ENCODE measurements at places on chromosomes 7 and 10.

- H3K27ac ChIP-seq: no peak overlapping the region
- no peaks in the 10 kb centered on the region for H3K27me3 ChIP-seq
- H3K4me3 ChIP-seq: no peak overlapping the region
Observed at GRCh38 chr10:71084061-71084817, 128.1 kb upstream of the UNC5B start.

- H3K4me1 ChIP-seq: no peaks in the 10 kb centered on the region
- H3K27ac ChIP-seq: no peak overlapping the region
- H3K4me3 ChIP-seq: no peak overlapping the region
- H3K36me3 ChIP-seq: no peaks in the 10 kb centered on the region
- no peak for DNase-seq
Observed at GRCh38 chr10:116216676-116217075, 56.3 kb downstream of the GFRA1 start.

GRCh38 chr7:74272305-74273038 is 16.7 kb upstream of the CLIP2 start:
- H3K4me1 ChIP-seq: no peaks in the 10 kb centered on the region
- H3K27ac ChIP-seq: no peak overlapping the region
- DNase-seq: peak; percentile 79
- H3K4me3 ChIP-seq: no peak overlapping the region
- no peaks in the 10 kb centered on the region for H3K36me3 ChIP-seq

- no peak overlapping the region for H3K27ac ChIP-seq
- no peaks in the 10 kb centered on the region for H3K27me3 ChIP-seq
- no peaks in the 10 kb centered on the region for H3K36me3 ChIP-seq
- DNase-seq: peak; percentile 50
- H3K4me3 ChIP-seq: no peak overlapping the region
Observed at GRCh38 chr7:155804897-155805825, 7.1 kb downstream of the SHH start.

GRCh38 chr10:129049501-129049900 is 417.5 kb upstream of the MGMT start:
- no peak for DNase-seq
- H3K27me3 ChIP-seq: no peaks in the 10 kb centered on the region
- no peak overlapping the region for H3K27ac ChIP-seq

DNA sequence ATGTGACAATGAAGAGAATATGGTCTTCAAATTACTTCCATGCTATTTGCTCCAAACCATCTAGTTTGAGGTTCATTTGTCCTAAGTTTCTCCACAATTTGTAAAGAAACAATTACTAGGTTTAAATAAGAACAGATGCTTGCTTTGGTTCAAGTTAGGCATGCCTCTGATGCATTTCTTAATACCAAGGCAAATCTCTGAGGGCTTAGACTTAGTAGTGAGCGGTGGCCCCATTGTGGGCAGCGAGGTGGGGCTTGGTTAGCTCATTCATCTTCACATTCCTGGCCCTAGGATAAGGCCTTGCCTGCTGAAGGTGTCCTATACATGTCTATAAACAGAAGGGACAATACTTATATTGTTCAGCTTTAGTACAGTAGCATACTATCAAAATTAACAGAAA is 52.4 kb upstream of the RHEB start:
- no peaks in the 10 kb centered on the region for H3K4me1 ChIP-seq
- no peak overlapping the region for H3K27ac ChIP-seq
- H3K27me3 ChIP-seq: no peaks in the 10 kb centered on the region
- H3K4me3 ChIP-seq: no peak overlapping the region
- no peaks in the 10 kb centered on the region for H3K36me3 ChIP-seq

DNA sequence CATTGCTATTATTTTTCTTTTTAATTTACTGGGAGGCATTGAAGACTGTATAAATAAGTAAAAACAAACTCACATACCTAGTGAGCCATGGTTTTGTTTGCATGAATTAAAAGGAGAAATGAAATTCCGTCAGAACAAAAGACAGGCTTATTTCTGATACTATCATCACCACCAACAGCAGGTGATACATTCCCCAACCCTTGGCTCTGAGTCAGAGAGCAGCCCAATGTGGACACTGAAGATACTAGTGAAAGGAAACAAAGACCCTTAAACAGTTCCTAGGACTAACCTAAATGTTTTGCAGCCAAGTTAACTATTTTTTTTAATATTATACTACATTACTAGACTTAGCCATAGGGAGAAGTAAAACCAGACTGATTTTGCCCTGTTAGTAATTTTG is 31.6 kb downstream of the CHRM2 start:
- H3K4me3 ChIP-seq: no peak overlapping the region
- H3K27ac ChIP-seq: no peak overlapping the region
- no peak for DNase-seq
- H3K27me3 ChIP-seq: no peaks in the 10 kb centered on the region
- H3K4me1 ChIP-seq: no peaks in the 10 kb centered on the region

DNA sequence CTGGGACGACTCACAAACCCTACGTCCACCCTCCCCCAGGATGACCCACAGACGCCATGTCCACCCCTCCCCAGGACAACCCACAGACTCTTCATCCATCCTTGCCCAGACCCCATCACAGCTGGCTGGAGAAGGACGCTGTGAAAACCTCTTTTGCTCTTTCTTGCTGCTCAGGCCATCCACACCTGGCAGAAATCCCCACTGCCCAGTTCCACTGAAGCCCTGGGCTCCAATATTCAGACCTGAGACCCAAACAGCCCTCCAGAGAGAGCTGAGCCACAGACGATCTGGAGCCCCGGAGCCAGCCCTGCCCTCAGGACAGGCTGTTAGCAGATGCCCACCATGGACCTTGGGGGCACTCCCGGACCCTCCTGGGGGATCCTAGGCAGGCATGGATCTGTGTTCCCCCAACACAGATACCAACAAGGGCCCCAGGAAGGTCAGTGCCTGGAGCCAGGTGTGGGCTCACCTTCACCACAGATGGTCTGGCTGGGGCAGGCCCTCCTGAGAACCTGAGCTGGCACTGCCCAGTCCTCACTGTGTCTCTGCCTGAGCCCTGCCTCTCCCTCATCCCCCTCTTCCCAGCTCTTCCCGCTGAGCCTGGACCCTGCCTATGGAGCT is 226.2 kb downstream of the PTPRN2 start:
- no peak overlapping the region for H3K27ac ChIP-seq
- no peak overlapping the region for H3K4me3 ChIP-seq
- H3K4me1 ChIP-seq: no peaks in the 10 kb centered on the region
- no peaks in the 10 kb centered on the region for H3K27me3 ChIP-seq

DNA sequence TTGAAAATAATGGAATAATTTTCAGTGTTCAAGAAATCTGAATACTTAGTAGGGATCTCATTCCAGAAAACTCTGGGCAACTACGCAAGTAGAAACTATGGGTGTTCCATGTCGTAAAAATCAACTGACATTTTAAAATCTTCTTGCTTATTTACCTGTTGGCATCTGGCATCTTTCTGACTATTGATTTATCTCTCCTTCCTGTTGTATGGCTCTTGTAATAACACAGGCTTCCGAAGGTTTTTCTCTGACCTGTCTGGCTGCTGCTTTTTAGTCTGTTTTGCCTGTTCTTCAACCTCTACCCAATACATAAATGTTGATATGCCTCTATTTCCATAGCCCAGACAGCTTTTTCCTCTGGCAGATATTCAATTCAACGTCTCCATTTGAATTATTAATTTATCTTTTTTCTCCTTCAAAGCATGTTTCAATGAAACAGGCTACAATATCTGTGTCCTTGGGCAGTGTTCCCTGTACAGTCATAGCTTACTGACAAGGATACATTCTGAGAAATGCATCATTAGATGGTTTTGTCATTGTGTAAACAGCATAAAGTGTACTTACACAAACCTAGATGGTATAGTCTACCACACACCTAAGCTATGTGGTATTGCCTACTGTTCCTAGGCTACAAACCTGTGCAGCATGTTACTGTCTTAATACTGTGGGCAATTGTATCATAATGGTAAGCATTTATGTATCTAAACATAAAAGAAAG is 105.9 kb upstream of the ETV1 start:
- H3K4me1 ChIP-seq: no peaks in the 10 kb centered on the region
- H3K4me3 ChIP-seq: no peak overlapping the region
- H3K27me3 ChIP-seq: no peaks in the 10 kb centered on the region
- no peak for DNase-seq

DNA sequence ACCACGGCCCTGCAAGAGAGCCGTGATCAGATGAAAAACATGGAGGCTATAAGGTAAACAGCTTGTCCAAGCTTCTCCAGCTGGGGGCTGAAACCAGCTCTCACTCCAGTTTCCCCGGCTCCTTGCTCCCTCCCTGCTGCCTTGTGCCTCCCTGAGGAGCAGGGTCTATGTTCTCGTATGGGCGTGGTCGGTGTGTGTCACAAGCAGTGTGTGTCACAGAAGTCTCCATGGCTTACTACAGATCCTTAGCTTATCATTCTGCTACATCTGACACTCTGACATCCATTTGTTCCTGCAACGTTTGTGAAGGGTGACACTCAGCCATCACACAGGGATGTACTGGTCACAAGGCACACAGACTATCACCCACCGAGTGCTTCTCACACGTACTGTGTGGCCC is 54.6 kb downstream of the CSGALNACT2 start:
- H3K36me3 ChIP-seq: no peaks in the 10 kb centered on the region
- H3K4me1 ChIP-seq: no peaks in the 10 kb centered on the region
- peak; percentile 8 for DNase-seq
- H3K27me3 ChIP-seq: no peaks in the 10 kb centered on the region
- H3K27ac ChIP-seq: no peak overlapping the region
- no peak overlapping the region for H3K4me3 ChIP-seq

GRCh38 chr7:134366481-134366880 is 49.8 kb upstream of the SLC35B4 start:
- no peak for DNase-seq
- no peak overlapping the region for H3K4me3 ChIP-seq
- H3K4me1 ChIP-seq: peaks cover 50% of the 10 kb centered on the region
- no peaks in the 10 kb centered on the region for H3K27me3 ChIP-seq

DNA sequence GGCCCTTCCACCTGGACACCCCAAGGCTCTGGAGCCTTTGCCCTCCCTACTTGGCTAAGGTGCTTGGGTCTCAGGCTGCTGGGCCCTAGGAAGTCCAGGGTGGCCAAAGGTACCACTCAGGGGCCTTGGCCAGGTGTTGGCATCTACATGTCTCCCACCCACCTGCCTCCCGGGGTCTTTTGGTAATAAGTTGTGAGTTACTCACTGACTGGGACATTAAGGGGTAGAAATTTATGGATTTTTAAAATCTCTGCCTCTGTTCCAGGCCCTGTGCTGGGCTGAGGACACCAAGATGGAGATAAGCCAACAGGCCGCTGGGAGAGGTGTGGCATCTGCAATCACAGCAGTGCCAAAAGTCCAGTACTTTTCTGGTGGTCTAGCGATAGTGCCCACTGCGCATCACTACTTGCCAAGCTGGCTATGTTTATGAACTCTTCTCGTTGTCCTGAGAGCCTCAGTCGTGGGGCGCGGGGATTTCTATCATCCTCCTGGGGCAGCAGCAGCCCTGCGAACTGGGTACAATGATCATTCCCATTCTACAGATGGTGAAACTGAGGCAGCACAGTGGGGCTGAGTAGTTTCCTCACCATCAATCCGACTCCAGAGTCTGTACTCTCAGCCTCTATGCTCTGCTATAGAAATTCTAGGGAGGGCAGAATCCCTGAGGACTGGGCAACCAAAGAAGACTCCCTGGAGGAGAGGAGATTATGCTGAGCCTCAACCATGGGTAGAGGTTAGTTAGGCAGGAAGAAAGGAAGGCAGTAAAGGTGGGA is 36.2 kb downstream of the TBATA start:
- no peak overlapping the region for H3K4me3 ChIP-seq
- H3K36me3 ChIP-seq: no peaks in the 10 kb centered on the region
- no peaks in the 10 kb centered on the region for H3K27me3 ChIP-seq
- no peak overlapping the region for H3K27ac ChIP-seq
- no peaks in the 10 kb centered on the region for H3K4me1 ChIP-seq

DNA sequence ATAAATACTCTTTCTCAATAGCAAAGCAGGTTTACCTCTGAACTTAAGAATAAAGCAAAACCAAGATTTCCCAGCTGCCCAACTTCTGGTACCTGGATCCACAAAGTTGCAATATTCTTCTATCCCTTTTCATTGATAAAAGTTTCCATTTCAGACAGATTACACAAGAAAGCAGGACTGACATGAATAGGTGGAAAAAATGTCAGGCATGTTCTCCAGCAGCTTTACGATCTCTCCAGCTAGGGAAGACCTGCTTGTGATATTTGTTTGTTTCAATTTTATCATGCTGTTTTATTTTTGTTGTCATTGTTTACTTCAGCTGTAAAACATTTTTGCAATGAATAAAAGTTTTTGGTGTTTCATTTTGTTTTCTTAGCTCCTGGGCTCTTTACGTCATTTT is 9.0 kb downstream of the RGS10 start:
- no peaks in the 10 kb centered on the region for H3K27me3 ChIP-seq
- no peak for DNase-seq
- H3K27ac ChIP-seq: no peak overlapping the region
- H3K4me3 ChIP-seq: no peak overlapping the region

DNA sequence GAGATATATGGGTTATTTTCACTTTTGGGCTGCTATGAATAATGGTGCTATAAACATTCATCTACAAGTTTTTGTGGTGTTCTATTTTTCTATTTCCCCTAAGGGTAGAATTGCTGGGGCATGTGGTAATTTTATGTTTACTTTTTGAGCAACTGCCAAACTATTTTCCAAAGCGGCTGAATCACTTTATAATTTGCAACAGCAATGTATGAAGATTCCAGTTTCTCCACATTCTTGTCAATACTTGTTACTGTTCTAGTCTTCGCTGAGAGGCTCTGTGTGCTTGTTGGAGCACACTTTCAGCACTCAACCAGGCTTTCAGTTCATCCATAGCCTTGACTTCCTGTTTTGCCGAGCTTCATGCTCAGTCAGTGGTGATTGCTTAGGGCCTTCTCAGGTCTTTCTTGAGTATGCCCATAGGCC is 39.0 kb downstream of the ADK start:
- no peaks in the 10 kb centered on the region for H3K36me3 ChIP-seq
- no peaks in the 10 kb centered on the region for H3K27me3 ChIP-seq
- peaks cover 17% of the 10 kb centered on the region for H3K4me1 ChIP-seq
- peak; percentile 33 for DNase-seq
- H3K4me3 ChIP-seq: no peak overlapping the region

DNA sequence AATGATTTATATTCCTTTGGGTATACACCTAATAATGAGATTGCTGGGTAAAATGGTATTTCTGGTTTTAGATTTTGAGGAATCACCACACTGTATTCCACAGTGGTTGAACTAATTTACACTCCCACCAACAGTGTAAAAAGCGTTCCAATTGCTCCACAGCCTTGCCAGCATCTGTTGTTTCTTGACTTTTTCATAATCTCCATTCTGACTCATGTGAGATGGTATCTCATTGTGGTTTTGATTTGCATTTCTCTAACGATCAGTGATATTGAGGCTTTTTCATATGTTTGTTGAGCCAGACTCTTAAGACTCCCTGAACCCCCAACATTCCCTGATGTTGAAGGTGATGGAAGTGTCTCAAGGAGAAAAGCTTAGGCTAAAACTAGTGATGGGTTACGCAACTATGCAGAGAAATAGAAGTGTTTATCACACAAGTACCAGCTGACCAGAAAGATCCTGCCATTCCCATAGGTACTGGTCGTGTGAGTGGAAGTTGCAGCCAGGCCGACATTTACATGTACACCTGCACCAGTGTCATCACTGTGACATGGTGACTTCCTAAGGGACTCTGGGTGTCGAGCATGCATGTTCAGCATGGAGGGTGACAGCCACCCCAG is 711.2 kb upstream of the NRP1 start:
- no peak overlapping the region for H3K4me3 ChIP-seq
- no peak overlapping the region for H3K27ac ChIP-seq
- H3K36me3 ChIP-seq: no peaks in the 10 kb centered on the region
- no peak for DNase-seq
